ENCODE measurements at places on chromosomes 16 and 17.

- no peak for DNase-seq
Observed at GRCh38 chr17:69405096-69405495, 9.4 kb upstream of the MAP2K6 start.

GRCh38 chr16:80683646-80684045 lies 120.8 kb downstream of the CDYL2 start:
- DNase-seq: no peak

GRCh38 chr17:34886831-34887230 lies 74.4 kb downstream of the CCT6B start:
- no peak for DNase-seq

GRCh38 chr16:4613636-4614570 lies 785 bp downstream of the UBALD1 start:
- peak; percentile 52 for DNase-seq

DNA sequence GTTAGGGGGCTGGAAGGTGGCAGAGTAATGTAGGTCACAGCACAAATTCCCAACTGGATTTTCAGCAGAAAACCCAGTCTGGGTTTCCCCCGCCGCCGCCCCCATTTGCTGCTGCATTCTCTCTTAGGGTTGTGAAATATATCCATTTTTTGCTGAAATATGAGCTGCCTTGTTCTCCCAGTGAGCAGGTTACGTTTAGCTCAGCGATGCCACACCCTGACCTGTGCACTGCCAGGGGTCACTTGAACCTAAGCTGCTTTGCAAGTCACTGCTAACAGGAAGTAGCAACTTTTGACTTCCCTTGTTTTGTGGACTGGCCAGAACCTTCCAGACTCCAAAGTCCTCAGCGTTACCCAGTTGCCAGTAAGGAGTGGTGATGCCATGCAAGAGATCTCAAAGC lies 274.1 kb downstream of the CPPED1 start:
- no peak for DNase-seq

DNA sequence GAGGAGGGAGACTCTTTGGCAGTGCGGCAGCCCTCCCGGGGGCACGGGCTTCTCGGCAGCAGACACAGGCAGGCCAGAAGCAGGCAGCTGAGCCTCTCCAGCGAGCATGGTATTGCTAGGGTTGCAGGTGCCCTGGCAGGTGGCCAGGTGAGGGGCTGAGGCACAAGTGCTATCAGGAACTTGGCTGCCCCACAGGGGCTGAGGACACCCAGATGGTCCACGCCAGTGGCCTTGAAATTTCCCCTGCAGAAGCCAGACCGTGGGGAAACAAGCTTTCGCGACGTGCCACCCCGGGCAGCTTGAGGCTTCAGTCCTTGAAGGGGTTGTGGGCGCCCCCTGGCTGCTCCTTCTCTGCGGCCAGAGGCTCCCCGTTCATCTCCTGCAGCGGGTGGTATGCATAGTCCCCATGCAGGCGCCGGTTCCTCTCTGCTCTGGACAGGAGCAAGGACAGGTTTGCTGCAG lies 8.5 kb downstream of the NAGPA start:
- DNase-seq: no peak

GRCh38 chr17:29291163-29291752 lies 2.7 kb downstream of the NUFIP2 start:
- peak; percentile 69 for DNase-seq

DNA sequence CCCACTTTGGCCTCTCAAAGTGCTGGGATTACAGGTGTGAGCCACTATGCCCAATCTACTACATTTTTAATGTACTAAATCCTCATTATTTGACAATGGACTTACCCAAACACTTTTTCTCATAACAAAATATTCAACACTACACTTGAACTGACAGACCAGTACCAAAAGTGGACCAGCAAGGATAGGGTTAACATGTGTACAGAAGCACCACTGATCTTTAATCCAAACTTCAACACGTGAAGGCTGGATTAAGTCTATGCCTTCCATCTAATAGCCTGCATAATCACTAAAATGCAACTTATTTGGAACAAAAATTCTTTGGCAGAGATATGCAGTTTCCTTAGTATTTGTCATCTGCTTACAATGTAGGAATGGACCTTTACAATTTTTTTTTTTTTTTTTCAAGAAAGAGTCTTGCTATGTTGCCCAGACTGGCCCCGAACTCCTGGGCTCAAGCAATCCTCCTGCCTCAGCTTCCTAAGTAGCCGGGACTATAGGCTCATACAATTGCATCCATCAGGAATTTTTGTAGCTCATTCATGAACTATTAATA lies 60.0 kb upstream of the BCAR1 start:
- DNase-seq: no peak

- DNase-seq: no peak
Observed at GRCh38 chr17:77432034-77432661, 291.4 kb downstream of the SEC14L1 start.

DNA sequence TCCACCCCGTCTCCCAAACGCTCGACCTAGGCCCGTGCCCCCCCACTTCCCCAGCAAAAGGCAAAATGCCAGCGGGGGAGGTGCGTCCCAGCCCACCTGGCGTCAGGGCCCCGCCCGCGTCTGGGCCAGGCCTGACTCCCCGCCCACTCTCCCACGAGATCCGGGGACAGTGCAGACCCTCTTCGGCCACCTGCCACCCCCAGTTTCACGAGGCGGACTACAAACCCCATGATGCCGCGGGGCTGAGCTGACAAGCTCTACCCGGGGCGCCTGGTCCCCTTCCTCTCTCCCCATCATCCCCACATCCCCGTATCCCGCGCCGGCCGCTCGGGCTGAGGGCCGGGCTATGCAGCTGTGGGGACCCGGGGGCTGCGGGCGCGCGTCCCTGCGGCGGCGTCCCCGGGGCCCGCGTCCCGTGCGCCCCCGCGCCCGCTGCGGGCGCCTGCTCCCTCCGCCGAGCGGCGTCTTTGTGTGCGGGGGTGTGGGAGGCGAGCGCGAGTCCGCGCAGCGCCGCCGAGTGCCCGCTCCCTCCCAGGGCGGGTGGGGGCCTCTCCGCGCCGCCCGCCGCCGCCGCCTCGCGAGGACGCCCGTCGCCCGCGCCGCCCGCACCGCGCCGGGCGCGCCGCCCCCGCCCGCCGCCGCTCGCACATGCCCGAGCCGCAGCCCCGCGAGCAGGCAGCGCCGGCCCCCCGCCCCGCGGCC lies at the start of gene ANKRD13B:
TSS of gene ANKRD13B (plus strand) at position 283 of the 702 bp plus-strand sequence. CDS start 490 bp downstream, outside the sequence.
- DNase-seq: no peak

- no peak for DNase-seq
Observed at GRCh38 chr17:64779376-64780095, 117.4 kb upstream of the SMURF2 start.

DNA sequence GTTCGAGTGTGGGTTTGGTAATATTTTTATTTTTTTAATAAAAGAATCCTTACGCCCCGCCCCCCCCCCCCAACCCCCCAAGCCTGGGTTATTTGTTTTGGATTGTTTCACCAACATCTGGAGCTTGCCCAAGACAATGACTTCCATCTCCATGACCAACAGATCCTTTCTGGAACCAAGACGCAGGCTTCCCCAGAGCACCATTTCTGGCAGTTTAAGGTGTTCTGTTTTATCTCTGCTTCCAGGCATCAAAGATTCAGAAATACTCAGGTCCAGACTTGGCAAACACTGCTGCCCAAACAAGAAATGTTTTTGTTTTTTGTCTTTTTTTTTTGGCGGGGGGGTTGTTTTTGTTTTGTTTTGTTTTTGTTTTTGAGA lies 56.1 kb downstream of the PLXDC1 start:
- no peak for DNase-seq

- no peak for DNase-seq
Observed at GRCh38 chr16:50970281-50970680, 180.8 kb downstream of the SALL1 start.

GRCh38 chr16:9378876-9379275 lies 287.4 kb downstream of the HAPSTR1 start:
- no peak for DNase-seq

GRCh38 chr16:89099905-89100304 lies 6.3 kb downstream of the ACSF3 start:
- DNase-seq: no peak

DNA sequence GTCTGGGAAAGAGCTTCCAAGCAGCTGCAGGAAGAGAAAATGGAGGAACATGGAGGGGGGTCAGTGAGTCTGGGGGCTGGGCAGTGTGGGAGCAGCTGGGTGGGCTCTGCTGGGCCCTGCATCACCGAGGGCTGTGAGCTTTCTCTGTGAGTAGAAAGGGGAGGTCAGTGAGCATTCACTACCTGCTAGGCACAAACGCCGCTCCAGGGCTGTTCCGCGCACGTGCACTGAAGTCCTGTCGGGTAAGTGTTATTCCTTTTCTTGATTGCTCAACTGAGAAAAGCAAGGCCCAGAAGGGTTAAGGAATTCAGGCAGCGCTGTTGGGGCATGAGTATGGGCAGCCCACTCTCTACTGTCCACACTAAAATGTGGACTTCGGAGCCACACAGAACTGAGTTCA lies 4.7 kb downstream of the CACNG5 start:
- no peak for DNase-seq

DNA sequence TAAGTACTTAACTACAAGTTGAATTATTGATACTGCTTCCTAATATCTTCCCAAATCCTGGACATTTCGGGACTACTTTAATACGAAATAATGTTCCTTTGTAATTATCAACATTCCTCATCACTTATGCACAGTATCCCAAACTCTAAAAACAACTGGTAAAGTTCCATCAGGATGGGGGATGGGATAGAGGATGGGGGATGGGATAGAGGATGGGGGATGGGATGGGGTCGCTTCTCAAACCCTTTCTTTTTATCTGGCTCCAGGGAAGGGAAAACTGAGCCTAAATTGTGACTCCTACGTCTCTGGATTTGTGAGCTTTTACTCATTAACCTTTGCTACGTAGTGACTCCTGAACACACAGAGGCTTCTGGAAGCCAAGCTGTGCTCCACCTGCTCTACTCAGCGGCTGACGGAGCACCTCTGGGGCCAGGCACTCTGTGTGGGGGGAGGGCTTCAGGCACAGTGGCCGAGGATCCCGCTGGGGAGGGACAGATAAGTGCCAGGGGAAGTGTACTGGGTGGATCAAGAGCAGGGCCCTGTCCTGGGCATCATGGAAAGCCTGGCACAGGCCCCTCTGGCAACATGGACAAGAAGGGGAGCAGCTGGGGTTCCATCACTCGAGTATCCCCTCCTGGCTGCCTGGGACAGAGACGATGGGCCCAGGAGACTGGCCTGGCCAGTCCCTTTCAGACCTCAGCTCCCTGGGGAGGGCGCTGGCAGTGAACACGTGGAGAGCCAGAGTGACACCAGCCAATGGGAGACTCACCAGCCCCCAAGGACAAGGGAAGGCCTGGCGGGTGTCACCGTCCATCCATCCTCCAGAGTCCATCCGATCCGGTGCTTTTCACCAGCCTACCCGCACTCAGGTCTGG lies 56.2 kb downstream of the PGS1 start:
- DNase-seq: no peak

DNA sequence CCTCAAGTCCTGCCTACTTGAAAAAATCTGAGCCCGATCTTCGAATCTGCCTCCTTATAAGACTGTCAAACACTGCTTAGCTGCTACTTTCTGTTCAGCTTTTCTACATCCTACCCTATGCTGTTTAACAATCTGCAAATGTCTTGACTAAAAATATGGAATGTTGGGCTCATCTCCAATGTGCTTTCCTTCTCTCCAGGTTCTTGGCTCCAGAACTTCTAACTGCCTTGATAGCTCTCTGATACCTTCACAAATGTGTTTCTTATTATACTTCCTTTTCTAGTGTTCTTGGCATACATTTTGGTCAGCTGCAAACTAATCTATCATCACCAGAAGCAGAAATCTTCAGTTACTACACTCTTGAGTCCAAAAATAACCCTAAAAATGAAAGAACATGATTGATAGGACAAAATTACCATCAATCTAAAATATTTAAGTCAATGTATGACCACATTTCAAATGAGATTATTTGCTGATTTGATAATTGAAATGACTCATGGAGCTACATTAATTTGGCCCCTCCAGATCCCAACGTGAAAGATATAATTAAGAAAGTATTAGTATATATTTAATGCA lies 372.3 kb upstream of the MON1B start:
- DNase-seq: no peak

DNA sequence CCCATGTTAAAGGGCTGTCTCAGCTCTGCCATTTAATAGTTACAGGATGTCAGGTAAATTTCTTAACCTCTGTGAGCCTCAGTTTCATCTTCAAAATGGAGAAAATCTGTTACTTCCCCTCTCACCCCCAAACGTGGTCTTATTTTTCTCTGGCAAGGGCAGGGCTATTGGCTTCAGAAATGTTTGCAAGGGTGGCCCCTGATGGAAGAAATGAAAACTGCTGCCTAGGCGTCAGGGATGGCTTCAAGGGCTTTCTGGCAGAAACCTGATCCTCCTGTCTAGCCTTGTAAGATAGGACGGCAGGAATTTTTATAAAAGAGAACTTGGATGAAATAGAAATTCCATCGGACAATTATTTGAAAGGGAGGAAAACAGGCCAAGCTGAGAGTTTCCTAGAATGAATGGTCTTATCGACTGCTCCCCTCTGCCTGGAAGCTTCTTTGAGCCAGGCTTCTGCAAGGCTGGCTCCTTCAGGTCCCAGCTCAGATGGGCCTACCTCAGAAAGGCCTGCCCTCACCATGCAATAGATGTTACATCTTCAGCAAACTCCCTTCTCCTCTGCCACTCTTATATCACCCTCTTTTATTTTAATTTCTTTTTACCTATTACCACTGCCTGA lies 43.0 kb upstream of the TANGO6 start:
- peak; percentile 18 for DNase-seq

- DNase-seq: no peak
Observed at GRCh38 chr16:82034981-82035612, at the start of gene HSD17B2. Gene HSD17B2 (plus strand): TSS chr16:82035253. CDS start chr16:82035425, 172 bp downstream.

DNA sequence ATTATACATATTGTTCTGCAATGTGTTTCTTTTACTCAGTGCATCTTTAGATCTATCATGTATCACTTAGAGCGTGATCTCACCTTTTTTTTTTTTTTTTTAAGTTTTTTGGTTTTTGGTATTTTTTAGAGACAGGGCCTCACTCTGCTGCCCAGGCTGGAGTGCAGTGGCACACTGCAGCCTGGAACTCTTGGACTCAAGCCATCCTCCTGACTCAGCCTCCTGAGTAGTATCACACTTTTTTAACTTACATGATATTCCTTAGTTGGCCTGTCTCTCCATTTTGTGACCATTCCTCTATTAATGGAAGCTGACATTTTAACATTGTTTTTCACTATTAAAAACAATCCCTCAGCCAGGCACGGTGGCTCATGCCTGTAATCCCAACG lies 4.7 kb upstream of the MPO start:
- no peak for DNase-seq

DNA sequence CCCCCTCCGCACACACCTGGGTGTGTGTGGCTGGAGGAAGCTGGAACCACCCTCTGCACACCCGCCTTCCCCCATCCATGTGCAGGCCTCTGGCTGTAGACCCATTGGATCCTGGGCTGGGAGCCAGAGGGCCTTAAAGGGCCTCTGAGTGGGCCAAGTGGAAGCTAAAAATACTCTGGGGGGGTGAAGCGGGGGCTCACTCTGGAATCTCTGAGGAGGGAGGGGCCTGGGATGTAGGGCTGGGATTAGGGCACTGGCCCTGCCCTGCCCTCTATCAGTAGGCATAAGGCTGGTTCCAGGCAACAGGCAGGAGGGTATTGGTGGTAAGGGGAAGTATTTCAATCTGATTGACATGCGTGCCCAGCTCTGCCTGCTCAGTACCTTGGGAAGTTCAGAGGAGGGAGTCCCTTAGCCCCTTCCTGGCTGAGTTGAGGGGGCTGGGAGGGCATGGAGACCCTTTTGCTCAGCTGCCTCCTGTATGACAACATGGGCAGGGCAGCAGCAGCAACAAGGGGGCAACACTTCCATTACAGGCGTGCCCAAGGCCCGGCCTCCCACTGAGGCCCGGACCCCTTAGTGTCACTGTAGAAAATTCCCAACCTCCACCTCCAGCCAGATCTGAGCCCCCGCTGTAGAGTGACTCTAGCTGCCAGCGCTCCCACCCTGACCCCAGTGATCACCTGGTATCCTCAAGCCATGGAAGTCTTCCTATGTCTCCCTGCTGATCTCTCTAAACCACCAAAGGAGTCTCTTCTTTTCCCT lies 5.2 kb downstream of the ITGA3 start:
- DNase-seq: no peak

All from naive thymus-derived CD4-positive, alpha-beta T cell (primary cell).